Hematopoietic multipotent progenitor cell treated with erythropoietin and hydrocortisone succinate and interleukin-3 and kit ligand, for 6 days (in vitro differentiated cells): ENCODE measurements at places on chromosomes 4 and X.
A peak's percentile ranks its signal among the peaks of the same experiment; 100 is the strongest.

- DNase-seq: no peak
These were observed 36.7 kb upstream of the GABRQ start for GRCh38 chrX:152600853-152601633.

GRCh38 chr4:21652508-21653231, 295.9 kb downstream of the KCNIP4 start:
- DNase-seq: no peak

- peak; percentile 85 for DNase-seq
These were observed 59.3 kb downstream of the MAML3 start for GRCh38 chr4:140094438-140095420.

GRCh38 chrX:54509400-54509799, 13.4 kb upstream of the FGD1 start:
- no peak for DNase-seq

DNA sequence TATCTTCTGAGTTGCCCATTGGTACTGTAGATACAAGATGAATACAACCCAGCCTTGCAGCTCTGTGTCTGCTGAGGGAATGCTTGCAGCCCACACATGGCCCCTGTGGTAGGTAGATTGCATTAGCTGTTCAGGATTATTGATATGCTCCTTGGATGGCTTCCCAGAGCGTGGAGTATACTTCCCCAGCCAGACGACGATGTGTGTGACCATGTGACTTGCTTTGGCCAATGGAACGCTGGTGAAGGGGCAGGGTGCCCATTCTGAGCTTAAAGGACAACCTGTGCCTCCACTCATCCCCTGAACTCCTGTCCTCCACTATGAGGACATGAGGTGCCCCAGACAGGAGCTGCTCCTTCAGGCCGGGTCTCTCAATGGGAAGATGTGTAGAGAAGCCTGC, 23.9 kb upstream of the FGFBP2 start:
- DNase-seq: no peak

GRCh38 chr4:152534541-152535359, 1.1 kb downstream of the FBXW7 start:
- peak; percentile 69 for DNase-seq

DNA sequence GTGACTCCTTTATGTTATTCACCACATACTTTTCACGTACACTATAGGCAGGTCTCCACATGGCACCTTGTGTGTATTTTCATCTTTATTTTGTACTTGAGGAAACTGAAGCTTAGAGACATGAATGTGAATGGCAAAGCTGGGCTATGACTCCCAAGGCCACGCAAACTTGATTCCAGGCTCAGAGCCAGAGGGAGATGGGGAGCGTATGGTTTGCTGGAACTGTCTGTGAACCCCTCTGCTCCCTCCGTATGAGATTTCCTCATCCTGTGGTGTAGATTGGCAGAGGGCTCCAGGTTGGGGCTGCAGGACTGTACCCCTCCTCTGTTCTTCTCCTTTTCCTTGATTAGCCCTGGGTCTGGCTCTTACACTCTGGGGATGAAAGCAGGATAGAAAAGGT, 16.1 kb upstream of the STARD8 start:
- no peak for DNase-seq

DNA sequence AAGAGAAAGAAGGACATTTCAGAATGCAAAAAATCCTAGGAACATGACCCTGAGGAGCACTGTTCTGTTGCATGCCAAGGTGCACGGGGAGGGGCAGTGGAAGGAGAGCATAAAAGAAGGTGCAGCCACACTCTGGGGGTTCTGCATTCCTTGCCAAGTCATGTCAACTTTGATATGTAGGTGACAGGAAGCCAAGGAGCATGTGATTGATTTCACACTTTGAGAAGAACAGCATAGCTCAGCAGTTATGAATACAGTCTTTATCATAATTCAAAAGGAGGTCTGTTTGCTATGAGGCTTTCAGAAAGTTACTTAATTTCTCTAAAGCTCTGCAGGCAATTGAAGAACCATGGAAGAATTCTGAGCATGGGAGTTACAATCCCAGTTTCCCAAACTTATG, 50.6 kb downstream of the SCFD2 start:
- no peak for DNase-seq

- no peak for DNase-seq
These were observed 177.3 kb upstream of the FAM9B start for GRCh38 chrX:9211269-9211668.

DNA sequence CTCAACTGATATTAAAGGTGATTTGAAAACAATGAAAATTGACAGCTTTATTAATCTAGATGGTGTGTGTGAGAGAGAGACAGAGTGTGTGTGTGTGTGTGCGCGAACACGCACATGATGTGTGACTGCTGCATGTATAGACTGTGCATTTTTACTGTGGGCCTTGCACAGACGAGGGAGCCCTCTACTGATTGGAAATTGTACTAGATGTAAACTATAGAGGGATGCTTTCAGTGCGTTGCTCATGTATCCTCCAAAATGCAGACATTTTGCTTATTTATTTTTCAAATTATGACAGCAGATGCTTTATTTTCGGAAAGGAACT, 168.4 kb upstream of the GK2 start:
- DNase-seq: peak; percentile 77

DNA sequence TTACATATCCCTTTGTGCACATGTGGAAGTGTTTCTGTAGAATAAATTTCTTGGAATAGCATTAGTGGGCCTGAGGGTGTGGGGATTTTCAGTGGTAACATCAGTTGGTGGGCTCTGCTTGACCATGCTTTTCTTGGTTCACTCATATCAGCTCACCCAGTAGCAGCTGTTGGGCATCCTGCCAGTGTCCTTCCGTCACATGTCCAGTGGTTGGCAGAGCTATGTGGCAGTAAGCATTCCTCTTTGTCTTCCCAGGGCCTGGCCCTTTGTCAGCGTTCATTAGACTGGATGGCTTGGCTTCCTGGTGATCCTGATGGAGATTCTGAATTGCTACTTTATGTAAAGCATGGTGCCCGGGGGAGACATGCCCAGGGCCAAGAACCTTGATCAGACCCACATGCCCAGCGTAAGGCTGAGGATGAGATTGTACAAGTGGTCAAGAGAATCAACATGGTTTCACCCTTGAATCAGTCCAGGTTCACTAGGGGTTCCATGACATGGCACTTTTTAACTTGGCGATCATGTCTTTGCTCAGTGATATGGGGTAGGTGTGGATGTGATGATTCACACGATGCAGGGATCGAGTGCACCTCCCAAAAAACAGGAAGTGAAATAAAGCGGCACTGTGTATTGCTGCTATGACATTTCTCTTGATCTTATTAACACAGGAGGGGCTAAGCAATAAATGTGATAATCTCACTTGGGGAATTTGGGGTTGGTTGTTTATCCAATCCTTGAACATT, 72.1 kb upstream of the IGFBP7 start:
- DNase-seq: no peak

GRCh38 chrX:30865612-30866011, 23.4 kb downstream of the TAB3 start:
- DNase-seq: no peak

DNA sequence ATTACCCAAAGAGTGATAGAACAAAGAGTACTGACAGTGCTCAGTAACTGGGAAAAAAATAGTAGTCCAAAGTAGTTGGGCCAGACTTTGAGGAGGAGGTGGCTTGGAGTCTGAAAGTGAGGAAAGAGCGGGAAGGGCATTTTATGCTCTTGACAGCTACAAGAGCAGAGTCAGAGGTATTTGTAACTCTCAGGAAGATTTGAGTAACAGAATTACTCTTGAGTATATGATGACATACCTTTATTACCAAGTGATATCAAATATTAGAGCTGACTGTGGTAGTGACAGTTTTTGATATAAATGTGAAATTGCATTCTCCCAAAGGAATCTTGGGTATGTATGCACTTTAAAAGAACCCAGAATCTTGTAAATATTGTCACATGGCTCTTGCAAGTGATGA, 2.2 kb downstream of the SLAIN2 start:
- no peak for DNase-seq

DNA sequence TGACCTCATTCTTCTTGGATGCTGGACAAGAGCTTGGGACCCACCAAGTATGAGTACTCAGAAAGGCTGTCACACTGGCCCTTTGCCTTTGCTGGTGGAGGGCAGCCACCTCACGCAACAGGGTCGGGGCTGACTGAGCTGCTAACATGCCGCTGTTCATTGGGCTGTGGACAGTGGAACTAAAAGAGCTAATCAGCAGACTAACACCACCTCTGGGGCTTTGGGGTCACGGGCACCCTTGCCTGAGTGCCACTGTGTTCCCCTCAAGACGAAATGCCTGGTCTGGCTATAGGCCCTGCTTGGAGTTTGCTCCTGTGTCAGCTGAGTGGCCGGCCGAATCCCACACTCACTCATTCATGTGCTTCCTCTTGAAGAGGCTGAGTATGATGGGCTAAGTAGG, 559.6 kb downstream of the SPRY1 start:
- DNase-seq: no peak

DNA sequence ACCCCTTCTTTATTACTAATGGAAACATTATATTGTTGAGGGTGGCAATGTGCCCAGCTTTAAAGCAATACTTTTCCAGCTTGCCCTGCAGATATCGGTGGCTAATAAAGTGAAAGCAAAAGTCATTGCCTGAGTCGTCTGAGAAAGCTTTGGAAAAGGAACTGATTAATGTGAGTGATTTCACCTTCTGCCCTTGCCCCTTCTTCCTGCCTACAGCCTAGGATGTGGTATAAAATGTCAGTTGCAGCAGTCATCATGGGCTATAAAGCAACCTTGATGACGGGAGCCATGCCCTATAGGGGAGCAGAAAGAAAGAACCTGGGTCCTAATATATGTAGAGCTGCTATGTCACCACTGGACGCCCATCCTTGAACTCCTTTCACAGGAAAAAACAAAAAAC, 132.4 kb upstream of the USP9X start:
- DNase-seq: peak; percentile 24

DNA sequence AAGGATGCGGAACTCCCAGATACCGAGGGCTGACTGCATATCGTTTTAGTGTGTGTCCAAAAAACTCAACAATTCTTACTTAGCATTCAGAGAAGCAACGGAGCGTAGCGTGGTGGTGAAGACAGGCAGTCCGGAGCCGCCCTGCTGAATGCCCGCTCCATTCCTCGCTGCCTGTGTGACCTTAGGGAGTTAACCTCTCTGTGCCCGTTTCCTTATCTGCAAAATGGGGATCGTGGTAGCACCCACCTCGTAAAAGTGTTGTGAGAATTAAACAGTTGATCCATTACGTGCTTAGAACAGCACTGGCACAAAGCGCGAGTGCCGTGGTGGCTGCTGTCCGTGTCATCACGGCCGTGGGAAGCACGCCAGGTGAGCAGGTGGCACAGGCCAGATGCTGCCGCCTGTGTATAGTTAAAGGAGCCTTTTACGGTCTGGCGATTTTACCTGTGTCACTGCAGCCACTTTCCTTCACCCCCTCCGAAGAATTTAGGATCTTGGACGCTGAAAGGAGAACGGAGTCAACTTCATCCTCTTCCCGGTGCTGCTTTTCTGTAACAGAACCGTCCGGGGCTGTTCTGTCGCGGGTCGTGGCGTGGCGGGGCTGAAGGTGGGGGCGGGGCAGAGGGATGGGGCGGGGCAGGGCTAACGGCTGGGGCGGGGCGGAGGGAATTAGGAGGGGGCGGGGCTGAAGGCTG, 885 bp downstream of the CCDC110 start:
- DNase-seq: peak; percentile 49

DNA sequence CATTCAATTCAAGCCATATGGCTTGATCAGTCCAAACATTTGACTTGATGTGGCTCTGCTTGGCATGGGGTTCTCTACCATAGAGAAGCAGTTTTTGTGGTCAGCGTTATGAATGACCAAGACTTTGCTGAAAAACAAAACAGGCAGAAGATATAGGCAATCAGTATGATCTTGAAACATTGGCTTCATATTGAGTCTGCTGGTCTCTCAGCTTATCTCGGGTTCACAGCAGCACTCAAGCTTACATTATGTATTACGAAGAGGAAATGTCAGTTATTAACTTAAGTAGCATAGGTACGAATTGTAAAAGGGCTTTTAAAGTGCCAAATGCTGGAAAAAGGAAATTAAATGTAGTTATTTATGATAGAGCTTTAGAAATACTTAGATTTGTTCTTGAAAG, 99.0 kb downstream of the AFF2 start:
- DNase-seq: peak; percentile 75

DNA sequence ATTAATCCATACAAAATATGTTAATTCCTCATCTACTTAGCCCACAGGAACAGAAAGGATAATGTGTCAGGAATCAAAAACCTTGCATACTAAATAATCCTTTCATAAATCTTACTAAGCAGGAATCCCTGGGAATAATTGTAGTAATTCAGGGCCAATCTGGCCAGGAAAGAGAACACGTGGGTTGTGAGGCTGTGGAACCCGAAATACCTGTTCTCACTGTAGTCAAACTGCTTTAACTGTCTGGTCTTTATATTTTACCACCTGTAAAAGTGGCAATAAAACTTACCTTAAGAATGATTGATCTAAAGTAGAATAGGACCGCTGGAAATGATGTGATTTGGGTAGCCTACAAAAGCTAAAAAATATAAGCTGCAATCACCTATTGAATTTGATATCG, 1620.9 kb downstream of the STIM2 start:
- DNase-seq: no peak

- no peak for DNase-seq
These were observed 521.6 kb downstream of the TRIML1 start for GRCh38 chr4:188660796-188661195.

DNA sequence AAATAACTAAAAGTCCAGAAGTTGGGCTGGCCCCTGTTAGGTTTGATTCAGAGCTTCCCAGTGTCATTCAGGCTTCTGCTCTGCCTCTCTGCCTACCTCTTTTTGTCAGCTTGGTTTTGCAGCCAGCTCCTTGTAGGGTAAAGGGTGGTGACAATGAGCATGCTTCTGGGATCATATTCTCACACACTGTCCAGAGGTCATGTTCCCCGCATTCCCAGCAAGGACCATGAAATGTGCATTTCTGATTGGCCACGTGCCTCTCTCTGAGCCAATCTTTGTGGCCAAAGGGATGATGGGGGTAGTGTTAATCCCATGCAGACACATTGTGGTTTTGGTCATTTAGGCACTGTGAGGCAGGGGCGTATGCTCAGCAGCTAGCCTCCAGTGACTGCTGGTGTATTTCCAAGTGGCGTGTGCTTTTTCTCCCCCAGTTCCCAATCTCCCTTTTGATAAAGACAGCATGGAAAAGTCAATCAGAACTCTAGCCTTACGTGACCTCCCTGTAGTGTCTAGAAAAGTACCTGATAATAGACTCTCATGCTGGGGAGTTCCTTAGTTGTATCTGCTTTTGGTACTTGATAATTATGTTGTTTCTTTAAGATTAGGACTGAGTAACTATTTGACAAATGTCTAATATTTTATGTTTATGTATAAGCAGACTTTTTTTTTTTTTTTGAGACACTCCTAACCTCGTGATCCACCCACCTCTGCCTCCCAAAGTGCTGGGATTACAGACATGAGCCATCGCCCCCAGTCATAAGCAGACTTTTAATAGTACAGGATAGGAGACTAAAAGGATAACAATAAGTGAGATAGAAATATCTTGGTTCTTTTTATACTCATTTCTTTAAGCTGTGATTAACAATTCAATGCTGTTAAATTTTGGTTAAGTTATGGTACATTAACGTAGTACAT, 57.8 kb downstream of the KIAA0232 start:
- DNase-seq: peak; percentile 57
